ENCODE measurements at places on chromosomes 5 and 9.

GRCh38 chr5:14595189-14595588, 13.6 kb downstream of the OTULINL start:
- DNase-seq: no peak

GRCh38 chr5:5369051-5369605, 53.3 kb upstream of the ICE1 start:
- no peak for DNase-seq

DNA sequence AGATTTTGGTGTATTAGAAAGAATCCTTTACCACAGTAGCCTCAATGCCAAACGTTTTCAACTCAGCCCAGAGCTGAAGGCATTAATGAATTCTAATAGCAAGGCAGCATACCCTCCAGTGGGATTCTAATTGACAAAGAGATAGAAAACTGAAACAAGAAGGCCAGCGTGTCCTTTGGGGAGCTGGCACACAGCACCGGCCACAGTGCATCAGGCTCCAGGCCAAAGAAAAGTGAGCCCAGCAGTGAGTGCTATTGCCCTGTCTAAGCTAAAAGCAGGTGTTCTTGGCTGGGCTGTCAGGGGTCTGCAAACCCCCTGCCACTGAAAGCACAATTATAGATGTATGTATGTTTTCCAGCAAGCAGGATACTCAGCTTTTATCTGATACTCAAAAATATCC, 40.4 kb downstream of the PPIC start:
- no peak for DNase-seq

- no peak for DNase-seq
These were observed 17.3 kb downstream of the VAV2 start for GRCh38 chr9:133974631-133975341.

- no peak for DNase-seq
These were observed 373.6 kb downstream of the BNC2 start for GRCh38 chr9:16496908-16497307.

DNA sequence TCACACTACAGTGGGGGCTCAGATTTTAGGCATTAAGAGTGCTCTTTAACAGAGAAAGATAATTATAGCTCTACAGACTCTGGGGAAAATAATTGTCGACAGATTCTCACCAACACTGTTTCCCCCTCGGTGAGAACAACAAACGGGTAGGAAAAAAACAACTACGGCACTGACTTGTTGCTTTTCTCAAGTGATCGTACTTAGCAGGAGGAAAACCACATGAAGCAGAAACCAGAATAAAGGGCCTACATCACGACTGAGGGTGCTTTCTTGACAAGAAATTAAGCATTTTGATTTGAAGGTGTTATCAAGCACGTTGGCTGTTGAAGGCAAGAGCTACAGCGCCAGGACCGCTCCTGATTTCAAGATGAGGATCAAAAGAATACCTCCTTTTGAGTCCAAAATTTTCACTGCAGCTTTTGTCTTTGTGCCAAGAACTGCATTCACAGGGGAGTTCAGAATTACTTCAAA, 27.2 kb upstream of the CER1 start:
- no peak for DNase-seq

- DNase-seq: no peak
These were observed 69.9 kb upstream of the LMNB1 start for GRCh38 chr5:126707080-126707479.

GRCh38 chr9:94882966-94883641, 156.6 kb downstream of the AOPEP start:
- peak; percentile 54 for DNase-seq

DNA sequence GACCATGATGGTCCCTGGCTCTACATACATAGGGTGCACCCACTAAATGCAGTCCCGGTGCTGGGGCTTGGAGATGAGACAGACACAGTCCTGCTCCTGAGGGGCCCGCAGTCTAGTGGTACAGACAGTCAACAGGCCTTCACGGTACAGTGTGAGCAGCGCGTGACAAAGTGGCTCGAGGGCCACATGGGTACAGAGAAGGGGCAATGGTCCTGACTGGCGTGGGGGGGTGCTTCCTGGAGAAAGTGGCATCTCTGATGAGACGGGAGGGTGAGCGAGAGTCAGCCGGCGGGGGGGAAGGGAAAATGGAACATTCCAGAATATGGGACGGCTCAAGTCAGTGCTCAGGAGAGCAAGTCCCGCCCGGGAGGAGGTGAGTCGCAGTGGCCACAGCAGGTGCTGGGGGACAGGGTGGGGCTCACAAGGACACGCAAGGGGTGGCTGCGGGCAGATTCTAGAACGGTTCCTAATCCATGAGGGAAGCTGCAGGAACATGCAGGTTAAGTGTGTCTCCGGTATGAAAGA, 38.0 kb downstream of the WHRN start:
- no peak for DNase-seq
